ENCODE measurements at places on chromosomes 13 and 19.

DNA sequence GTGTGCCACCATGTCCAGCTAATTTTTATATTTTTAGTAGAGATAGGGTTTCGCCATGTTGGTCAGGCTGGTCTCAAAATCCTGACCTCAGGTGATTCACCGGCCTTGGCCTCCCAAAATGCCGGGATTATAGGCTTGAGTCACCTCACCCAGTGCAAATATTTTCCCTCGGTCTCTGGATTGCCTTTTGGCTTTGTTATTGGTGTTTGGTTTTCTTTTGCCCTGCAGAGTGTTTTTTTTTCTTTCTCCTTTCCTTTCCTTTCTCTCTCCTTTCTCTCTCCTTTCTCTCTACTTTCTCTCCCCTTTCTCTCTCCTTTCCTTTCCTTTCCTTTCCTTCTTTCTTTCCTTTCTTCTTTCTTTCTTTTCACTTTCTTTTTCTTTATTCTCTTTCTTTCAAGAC is 33.2 kb downstream of the KDM4B start:
- DNase-seq, result no peak

DNA sequence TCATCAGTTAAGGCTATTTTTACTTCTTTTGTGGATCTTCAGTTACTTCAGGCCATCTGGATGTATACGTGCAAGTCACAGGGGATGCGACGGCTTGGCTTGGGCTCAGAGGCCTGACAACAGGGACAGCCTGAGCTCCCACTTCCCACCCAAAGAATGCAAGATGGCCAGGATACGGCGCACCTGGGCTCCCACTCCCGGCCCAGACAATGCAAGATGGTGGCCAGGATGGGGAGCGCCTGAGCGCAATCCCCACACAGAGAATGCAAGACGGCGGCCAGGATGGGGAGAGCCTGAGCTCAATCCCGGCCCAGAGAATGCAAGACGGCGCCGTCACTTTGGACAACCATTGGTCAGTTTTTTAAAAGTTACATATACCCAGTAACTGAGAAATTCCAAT is 25.3 kb upstream of the MIER2 start:
- no peak for DNase-seq

DNA sequence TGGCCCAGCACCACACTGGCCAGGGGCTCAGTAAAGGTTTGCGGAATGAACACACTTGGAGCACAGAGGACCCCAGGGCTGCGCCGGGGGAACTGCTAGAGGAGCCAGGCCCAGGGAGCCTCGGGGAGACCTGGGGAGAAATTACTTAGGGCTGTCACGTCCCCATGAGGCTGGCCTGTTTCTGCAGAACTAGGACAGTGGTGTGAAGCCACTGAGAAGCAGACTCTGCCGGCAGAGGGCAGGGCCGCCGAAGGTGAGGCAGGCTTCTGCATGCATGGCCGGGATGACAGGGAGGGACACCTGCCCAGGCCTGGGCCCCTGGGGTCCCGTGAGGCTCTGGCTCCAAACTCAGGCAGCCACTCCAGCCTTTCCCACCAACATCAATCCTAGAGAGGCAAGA is 26.4 kb downstream of the ELAVL1 start:
- DNase-seq, result no peak

GRCh38 chr19:8257052-8257443 is 47.9 kb downstream of the CERS4 start:
- no peak for DNase-seq

DNA sequence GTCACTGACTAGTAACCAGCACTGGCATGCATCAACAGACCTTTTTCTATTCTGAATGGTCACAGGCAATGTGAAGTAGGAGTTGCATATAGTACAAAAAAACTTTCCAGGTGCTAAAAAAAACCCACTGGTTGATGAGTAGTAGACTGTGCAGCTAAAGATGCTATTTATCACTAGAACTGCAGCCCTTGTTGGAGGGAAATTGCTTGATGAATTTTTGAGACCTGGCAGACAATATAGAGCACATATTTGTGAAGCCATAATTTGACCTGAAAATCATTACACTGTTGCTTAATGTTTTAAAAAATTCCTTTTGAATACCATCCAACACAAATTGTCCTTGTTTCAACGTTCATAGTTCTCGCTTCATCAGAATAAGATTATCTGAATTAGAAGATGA is 441.0 kb downstream of the KLF12 start:
- no peak for DNase-seq

- DNase-seq, result peak; percentile 63
Observed at GRCh38 chr19:50358483-50359327, 6.7 kb downstream of the NAPSA start.

DNA sequence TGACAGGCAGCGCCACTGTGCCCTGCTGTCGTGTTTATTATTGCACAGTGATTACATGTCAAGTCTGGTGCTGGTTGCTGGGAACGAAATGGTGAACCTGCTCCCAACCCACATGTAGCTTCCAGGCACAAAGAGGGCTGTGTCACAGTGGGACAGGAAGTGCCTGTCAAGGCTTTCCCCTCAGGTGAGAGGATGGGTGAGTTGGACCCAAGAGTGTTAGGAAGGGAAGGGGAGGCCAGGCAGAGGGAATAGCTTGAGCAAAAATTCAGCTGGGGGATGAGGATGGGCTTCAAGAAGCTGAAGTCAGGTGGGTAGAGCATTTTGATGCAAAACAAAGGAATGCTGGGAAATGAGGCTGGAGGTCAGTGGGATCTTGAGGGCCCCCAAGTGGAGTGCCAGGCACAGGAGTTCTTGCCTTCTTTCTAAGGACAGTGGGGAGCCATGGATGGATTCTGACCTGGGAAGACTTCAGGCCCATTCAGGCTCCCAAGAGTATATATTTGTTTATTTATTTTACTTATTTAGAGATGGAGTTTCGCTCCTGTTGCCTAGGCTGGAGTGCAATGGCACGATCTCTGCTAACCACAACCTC is 8.5 kb upstream of the QTRT1 start:
- no peak for DNase-seq
